SHP77 treated with DMSO at 0.1 percent for 48 hours (cell line): ENCODE measurements at places on chromosomes 7 and 10.
A peak's percentile ranks its signal among the peaks of the same experiment; 100 is the strongest.

DNA sequence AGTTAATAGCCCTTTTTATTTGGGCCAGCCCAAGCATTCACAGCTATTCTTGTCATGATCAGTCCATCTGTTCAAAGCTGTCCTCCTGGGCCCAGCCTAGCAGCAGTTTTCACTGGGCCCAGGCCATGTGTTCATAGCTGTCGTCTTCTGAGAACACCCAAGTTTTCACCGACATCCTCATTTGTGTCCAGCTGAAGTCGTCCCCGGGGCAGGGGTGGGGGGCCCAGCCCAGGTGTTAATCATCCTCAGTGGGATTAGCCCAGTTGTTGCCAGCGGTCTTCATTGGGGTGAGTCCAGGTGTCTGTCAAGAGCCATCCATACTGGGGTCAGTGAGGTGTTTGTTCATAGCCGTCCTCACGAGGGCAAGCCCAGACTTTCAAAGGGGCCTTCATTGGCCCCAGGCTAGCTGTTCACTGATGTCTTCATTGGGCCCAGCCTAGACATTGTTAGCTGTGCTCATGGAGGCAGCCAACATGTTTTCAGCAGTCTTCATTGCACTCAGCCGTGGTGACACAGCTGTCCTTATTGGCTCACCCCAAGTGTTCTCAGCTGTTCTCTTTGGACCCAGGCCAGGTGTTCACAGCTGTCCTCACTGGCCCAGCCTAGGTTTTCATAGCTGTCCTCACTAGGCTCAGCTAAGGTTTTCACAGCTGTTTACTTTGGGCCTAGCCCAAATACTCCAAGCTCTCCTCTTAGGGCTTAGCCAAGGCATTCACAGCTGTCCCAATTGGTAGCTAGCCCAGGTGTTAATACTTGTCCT lies 10.0 kb downstream of the FRG2B start:
- DNase-seq = peak; percentile 24

DNA sequence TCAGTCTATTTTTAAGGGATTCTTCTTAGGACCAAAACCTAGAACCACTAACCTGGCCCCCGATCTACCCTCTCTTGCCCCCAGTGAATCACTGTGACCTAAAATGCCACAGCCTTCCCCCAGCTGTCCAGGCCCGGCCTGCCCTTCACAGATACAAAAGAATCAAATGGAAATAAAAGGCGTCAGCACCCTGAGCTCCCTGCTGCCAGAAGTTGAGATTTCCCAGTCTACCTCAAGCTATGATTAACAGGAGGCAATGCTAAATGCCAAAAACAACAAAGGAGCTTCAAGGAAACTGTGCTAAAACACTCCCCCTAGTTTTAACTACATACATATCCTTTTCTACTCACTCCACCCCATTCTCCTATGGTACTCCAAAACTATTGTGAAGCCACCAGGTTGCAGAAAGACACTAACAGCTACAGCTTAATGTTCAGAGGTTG lies 67.8 kb downstream of the GSAP start:
- DNase-seq = no peak

- DNase-seq = no peak
Measured at GRCh38 chr7:83305027-83305426, 142.3 kb upstream of the PCLO start.

DNA sequence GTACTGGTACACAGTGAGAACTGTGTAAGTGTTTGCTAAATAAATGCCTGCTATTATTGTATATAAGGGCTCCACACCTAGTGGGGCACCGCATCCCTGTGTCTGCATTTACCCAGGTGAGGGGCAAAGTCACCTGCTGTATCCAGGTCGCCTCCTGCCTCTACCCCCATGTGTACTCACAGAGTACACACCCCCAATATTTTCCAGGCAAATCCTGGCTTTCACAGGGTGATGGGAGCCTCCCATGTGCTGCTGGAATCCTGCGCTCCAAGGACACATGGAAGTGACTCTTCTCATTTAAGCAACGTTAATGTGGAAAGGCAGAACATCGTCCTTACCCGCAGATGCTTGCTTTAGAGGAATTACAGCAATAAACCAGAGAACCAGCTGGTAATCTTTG lies 48.2 kb downstream of the ARHGAP22 start:
- no peak for DNase-seq

DNA sequence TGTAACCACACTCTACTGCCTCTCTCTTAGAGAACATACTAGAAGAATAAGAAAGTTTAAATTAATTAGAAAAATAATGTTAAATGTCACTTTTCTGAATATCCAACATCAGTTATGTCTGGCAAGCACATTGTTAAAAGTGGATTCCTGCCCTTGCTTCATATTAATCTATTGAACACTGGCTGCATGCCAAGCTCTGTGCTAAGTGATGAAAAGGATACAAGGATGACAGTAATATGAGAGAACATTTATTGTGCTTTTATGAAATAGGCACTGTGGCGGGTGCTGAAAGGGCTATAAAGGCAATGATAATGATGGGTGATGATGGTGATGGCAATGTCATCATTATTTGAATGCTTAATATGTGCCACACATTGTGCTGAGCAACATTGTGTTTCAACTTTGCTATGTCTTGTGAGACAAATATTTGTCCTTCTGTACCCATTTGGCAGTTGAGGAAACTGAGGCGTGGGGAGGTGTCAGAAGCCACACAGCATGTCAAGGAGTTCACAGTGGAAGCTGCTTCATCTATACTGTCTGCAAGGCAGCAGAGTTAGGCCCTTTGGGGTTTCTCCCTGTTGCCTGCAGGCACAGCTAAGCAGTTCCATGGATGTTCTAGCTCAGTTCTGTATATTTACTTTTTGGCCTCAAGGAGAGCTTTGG lies 64.2 kb upstream of the RAPGEF5 start:
- DNase-seq = peak; percentile 15

GRCh38 chr7:16543456-16543855 lies 16.8 kb downstream of the LRRC72 start:
- DNase-seq = no peak

DNA sequence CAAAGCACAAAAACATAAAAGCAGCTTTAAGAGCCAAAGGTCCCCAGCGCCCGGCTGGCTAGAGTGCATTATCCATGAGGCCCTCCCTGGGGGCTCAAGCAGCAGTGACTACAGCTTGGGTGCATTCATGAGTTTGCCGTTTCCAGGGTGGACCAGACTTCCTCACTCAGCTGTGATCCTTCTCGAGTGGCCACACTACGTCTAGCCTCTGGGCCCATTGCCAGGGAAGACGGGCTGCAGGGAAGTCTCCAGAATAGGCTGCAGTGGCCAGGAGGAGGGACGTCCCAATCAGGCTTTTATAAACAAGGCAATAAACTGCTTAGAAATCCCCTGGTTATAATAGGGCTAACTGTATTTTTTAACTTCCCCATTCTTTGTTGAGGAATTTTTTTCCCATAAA lies 89.4 kb upstream of the C1QL3 start:
- DNase-seq = no peak

GRCh38 chr10:20598590-20598989 lies 298.5 kb downstream of the NEBL start:
- DNase-seq = peak; percentile 38
